ENCODE measurements at places on chromosomes 5 and 9. TPM values are rescaled to one million over a fixed set of nuclear protein-coding genes. Genes with fewer than 3 reads are reported as not detected.

GRM6 gene
- not detected for total RNA-seq

FOXI1 gene
- not detected for total RNA-seq

SMIM3 gene
- total RNA-seq, result 105 TPM

SHROOM1 gene
- 7.0 TPM for total RNA-seq

CER1 gene
- total RNA-seq, result not detected

C1QTNF3 gene
- total RNA-seq, result 1.7 TPM

TAF11L8 gene
- not detected for total RNA-seq

CENPH gene
- total RNA-seq, result 3.2 TPM

OSMR gene
- total RNA-seq, result 241 TPM

ACSL6 gene
- total RNA-seq, result 0.17 TPM

DDX4 gene
- not detected for total RNA-seq

PPP2R2B gene
- 0.66 TPM for total RNA-seq
